GM20000 (cell line): ENCODE measurements at places on chromosomes 3 and 15.
A peak's percentile ranks its signal among the peaks of the same experiment; 100 is the strongest.

GRCh38 chr15:89342840-89343239 is 8.2 kb upstream of the POLG start:
- DNase-seq = no peak

DNA sequence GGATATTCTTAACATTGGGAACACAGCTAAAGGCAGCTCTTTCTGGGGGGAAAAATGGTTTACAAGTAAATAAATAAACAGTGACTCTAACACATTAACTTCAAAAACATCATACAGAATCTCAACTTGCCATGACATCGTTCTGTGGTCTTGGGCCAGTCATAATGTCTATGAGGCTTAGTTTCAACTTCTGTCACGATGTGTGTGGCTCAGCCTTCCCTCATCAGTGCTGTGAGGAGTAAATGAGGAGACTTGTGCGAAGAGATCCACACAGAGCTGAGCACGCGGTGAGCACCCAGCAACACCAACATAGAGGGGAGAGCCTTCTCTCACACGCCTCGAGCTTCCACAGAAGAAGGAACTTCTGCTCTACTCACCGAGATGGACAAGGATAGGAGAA is 49.0 kb downstream of the DZIP1L start:
- peak; percentile 46 for DNase-seq

- no peak for DNase-seq
These were observed 28.0 kb downstream of the CCDC33 start for GRCh38 chr15:74264081-74264501.

DNA sequence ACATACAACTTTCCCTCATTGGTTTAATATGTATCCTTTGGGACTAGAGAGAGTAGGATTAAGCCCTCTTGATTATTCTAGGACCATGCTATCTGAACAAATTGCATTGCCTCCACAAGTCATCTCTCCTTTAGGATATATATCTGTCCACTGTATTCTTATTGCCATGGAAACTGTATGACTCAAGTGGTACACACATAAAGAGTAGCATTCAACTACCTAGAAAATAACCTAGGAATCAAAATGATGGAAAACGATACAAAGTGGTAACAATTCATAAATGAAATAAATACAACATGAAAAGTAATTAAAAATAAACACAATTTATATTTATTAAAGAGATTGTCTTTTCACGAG is 212.1 kb upstream of the P2RY1 start:
- no peak for DNase-seq

GRCh38 chr3:143155756-143156155 is 36.2 kb downstream of the CHST2 start:
- no peak for DNase-seq
